Uterus (tissue), 4 donors: ENCODE measurements at places on chromosomes 2 and 18. TPM values are rescaled to one million over a fixed set of nuclear protein-coding genes. Genes with fewer than 3 reads are reported as not detected.

DNA sequence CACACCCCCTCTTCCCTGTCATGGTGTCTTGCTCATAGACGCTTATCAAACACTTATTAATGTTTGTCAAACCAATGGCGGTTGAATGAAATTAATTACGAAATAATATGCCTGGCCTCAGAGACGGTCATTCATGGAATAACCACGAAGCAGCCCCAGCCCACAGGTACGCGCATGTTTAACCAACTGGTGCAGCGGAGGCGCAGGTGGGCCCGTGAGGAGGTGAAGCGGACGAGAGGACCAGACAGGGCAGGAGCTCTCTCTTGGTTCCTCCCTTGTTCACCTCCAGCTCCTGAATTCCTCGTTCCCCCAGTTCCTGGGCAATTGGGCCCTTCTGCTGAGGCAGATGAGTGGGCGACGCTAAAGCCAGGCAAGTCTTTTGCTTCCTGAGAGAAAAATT is 169.8 kb downstream of the TNS1 start:
- no peak for DNase-seq
- no peaks in the 10 kb centered on the region for H3K27me3 ChIP-seq
- no peaks in the 10 kb centered on the region for H3K36me3 ChIP-seq
- no peak overlapping the region for H3K4me3 ChIP-seq
- H3K27ac ChIP-seq = no peak overlapping the region

GRCh38 chr18:58894930-58895329 is 30.3 kb downstream of the ZNF532 start:
- H3K27ac ChIP-seq = peak overlapping the region; percentile 14
- H3K4me3 ChIP-seq = no peak overlapping the region
- no peak for DNase-seq
- no peaks in the 10 kb centered on the region for H3K27me3 ChIP-seq

- no peaks in the 10 kb centered on the region for H3K4me1 ChIP-seq
- no peak for DNase-seq
- no peaks in the 10 kb centered on the region for H3K27me3 ChIP-seq
Observed at GRCh38 chr2:99987160-99987559, 155.2 kb downstream of the AFF3 start.

DNA sequence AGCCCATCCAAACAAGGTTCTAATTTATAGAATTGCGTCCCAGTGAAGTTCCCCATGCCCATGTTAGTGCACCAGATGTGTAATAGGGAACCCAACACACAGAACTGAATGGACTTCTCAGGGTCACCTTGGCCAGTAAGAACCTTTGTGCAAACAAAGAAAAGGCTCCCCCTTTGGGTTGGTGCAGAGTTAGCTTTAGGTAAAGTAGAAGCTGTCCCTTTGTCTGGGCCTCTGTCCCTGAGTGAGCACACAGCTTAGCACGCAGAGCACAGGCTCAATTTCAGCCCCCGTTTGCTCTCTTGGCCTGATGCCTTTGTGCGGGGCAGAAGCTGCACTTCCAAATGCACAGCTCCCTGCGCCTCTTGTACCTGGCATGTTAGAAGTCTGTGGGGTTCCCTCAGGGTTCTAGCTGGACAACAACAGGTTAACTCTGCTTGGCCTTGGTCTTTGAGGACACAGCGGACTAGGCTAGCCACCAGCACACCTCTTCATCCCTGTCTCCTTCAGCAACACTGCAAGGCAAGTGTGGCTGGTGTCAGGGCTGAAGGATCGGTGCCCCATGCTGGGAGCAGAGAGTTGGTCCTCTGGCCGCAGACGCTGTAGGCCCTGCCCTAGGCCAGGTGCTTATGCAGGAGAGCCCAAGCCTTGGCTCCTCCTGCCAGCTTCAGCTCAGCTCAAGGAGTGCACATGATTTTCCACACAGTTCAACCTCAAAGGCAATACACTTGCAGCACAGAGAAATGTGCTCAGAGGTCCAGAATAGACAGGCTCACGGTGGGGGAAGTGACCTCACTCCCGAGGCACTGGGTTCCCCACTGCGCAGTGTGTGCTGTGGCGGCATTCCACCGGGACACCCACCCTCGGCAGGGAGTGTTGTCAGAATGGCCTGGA is 73.3 kb upstream of the FOSL2 start:
- no peaks in the 10 kb centered on the region for H3K36me3 ChIP-seq
- H3K27ac ChIP-seq = no peak overlapping the region
- H3K27me3 ChIP-seq = no peaks in the 10 kb centered on the region

DNA sequence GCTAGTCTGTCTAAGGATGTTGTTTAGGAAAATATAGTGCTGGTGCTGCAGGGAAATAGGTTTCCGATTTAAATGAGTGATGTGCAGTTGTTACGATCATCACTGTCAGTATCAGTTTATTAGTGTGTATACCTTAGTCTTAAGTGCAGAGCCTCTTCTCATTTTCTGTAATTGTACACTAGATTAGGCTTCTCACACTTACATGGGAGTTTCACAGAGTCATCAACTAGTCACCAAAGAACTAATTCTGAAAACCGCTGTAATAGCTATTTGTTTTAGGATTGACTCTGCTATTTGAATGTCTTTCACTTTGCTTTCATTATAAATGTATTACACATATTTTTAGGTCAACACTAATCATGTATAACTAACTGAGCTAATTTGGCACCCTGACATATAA is 99.8 kb upstream of the ZEB2 start:
- H3K4me1 ChIP-seq = peaks cover 3% of the 10 kb centered on the region
- no peak overlapping the region for H3K4me3 ChIP-seq
- no peak overlapping the region for H3K27ac ChIP-seq

DNA sequence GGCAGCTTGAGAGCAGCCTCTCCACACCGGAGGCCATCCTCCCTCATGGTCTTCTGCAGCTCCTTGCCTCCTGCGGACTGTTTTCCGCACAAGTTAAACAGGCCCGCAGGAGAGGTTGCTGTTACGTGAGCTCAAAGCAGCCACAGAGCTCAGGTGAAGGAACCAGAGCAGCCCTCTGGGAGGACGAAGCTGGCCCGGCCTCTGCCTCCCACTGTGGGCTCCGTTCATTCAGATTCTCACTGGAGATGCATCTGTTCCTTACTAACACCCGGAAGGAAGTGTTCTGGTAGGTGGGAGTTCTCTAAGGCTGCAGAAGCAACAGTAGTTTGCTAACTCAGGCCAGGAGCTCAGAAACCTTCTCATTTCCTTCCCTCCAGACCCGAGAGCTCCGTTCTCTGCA is 10.9 kb downstream of the DIPK1C start:
- no peaks in the 10 kb centered on the region for H3K27me3 ChIP-seq
- no peaks in the 10 kb centered on the region for H3K36me3 ChIP-seq
- DNase-seq = no peak
- no peaks in the 10 kb centered on the region for H3K4me1 ChIP-seq

DNA sequence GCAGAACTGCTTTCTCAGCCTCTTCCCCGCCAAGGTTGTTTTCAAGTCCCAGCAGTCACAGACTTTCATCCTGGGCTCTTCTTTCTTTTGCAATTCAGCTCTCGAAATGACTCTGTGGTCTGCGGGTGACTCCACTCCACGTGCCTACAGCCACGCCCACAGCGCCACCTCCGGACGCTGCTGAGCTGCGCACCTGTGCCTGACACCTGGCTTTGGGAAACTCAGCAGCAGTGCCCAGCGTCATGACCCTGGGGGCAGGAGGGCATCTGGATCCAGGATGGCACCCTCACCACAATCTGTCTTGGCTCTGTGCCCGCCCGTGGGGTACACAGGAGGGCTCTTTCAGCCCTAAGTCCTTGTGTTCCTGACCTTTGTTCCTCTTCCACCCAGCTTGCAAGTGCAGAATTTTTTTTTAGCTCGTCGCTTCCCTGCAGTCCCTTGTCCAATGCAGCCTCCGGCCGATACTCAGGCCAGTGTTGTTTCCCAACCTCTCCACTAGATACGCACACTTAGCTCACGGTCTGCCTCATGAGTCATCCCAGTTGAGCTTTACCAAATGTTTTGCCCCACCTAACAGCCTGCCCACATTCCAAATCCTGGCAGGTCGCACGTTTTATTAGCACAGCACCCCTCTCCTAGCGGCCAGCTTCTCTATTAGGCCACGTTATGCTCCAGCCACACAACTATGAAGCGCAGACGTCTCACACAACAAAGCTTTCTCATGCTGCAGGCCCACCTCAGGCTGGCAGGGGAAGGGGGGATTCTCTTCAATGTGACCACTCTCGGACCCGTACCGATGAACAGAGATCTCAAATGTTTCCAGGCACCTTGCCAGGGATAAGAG is 6.5 kb upstream of the CAPN10 start:
- peak; percentile 67 for DNase-seq
- H3K4me1 ChIP-seq = peaks cover 8% of the 10 kb centered on the region
- peak overlapping the region; percentile 30 for H3K27ac ChIP-seq
- H3K4me3 ChIP-seq = no peak overlapping the region
- no peaks in the 10 kb centered on the region for H3K36me3 ChIP-seq

DNA sequence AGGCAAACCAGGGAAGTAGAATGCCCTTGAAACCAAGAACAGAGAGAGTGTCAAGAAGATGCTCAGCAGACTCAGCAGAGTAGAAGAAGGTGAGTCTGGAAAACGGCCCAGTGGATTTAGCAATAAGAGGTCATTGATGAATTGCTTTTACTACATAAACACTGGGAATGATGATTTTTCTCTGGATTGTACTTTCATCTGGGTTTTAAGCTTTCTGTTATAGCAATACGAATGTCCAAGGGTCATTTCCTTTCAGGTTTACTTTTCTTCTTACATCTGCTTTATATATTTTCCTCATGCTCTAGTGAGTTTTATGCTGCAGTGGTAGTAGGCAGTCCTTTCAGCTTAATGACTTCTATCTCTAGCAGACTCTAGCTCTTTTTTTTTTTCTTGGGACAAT is 16.9 kb downstream of the EML6 start:
- H3K27me3 ChIP-seq = no peaks in the 10 kb centered on the region
- no peak overlapping the region for H3K27ac ChIP-seq
- H3K4me3 ChIP-seq = no peak overlapping the region
- DNase-seq = no peak
- no peaks in the 10 kb centered on the region for H3K4me1 ChIP-seq

GRCh38 chr2:85276571-85277118 is 51.1 kb downstream of the TGOLN2 start:
- H3K36me3 ChIP-seq = no peaks in the 10 kb centered on the region
- no peaks in the 10 kb centered on the region for H3K27me3 ChIP-seq

- H3K4me1 ChIP-seq = peaks cover 7% of the 10 kb centered on the region
- DNase-seq = peak; percentile 46
- peak within 1 kb of the TSS; percentile 36 for H3K4me3 ChIP-seq
- H3K27ac ChIP-seq = peak within 1 kb of the TSS; percentile 57
- H3K27me3 ChIP-seq = no peaks in the 10 kb centered on the region
- no peaks in the 10 kb centered on the region for H3K36me3 ChIP-seq
Observed at GRCh38 chr2:73984203-73984921, at the start of gene TET3. Gene TET3, plus strand, starts transcription at chr2:73984910. Its CDS starts 1,494 bp downstream, at chr2:73986404.

- no peak overlapping the region for H3K27ac ChIP-seq
- no peak overlapping the region for H3K4me3 ChIP-seq
- H3K4me1 ChIP-seq = no peaks in the 10 kb centered on the region
Observed at GRCh38 chr2:141586985-141587384, 543.8 kb downstream of the LRP1B start.

DNA sequence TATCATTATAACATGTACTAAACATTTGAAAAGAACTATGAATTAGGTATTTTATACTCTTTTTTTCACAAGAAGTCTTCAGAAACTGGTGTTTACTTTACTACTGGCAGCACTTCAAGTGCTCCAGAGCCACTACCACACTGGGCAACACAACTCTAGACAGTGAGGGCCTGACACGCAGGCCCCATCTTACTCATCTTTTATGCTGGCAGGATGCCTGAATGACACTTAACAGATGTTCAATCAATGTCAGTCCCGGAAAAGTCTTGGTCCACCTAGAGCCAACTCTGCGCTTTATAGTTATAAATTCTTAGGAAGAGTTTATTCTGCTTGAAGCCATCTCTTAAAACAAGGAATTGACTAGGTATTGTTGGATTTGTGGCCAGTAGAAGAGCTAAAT is 8.7 kb upstream of the WIPF1 start:
- no peaks in the 10 kb centered on the region for H3K27me3 ChIP-seq
- H3K27ac ChIP-seq = no peak overlapping the region
- no peaks in the 10 kb centered on the region for H3K36me3 ChIP-seq
- H3K4me1 ChIP-seq = no peaks in the 10 kb centered on the region
- DNase-seq = no peak
- H3K4me3 ChIP-seq = no peak overlapping the region

- H3K36me3 ChIP-seq = no peaks in the 10 kb centered on the region
- no peak overlapping the region for H3K4me3 ChIP-seq
- no peak for DNase-seq
- no peaks in the 10 kb centered on the region for H3K4me1 ChIP-seq
Observed at GRCh38 chr2:124180635-124181034, 155.5 kb downstream of the CNTNAP5 start.

DNA sequence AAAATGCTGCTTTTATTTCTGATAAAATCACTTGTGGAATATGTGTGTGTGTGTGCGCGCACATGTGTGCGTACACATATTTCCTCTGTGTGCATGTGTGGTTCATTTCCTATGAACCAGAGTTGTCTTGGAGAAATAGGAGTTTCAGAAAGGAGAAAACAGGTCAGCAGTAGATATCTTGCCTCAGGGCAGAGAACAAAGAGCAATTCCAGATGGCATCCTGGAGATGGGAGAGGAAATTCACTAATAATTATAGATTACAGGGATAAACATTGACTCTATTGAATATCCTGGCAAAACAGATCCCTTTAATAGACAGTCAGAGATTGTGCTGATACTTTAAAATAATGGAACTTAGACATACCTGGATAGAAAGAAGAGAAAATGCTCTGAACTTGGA is 298.0 kb downstream of the TRIB2 start:
- no peak for DNase-seq
- H3K27me3 ChIP-seq = no peaks in the 10 kb centered on the region
- no peak overlapping the region for H3K4me3 ChIP-seq
- no peaks in the 10 kb centered on the region for H3K4me1 ChIP-seq

DNA sequence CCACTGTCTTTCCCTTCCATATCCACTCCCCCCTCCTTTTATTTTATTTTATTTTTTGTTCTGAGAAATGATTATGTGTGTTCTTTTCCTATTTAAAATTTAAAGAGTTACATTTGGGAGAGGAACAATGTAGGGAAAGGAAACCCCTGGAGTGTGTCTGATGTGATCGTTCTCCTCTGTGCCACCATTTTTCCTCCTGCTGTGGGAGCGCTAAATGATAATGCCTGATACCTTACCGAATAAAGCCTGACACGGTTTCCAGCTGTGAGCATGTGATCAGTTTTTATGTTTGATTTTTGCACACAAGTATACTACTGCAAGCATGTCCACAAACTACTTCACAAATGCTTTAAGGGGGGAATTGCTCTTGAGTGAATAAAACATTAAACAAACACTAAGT is 317.8 kb upstream of the FANCL start:
- no peak overlapping the region for H3K27ac ChIP-seq
- DNase-seq = no peak
- H3K4me1 ChIP-seq = no peaks in the 10 kb centered on the region
- H3K36me3 ChIP-seq = no peaks in the 10 kb centered on the region
- no peak overlapping the region for H3K4me3 ChIP-seq

- H3K27ac ChIP-seq = no peak overlapping the region
- no peaks in the 10 kb centered on the region for H3K36me3 ChIP-seq
- no peaks in the 10 kb centered on the region for H3K27me3 ChIP-seq
- no peak overlapping the region for H3K4me3 ChIP-seq
Observed at GRCh38 chr2:55743583-55743982, 49.9 kb upstream of the PNPT1 start.

- H3K4me1 ChIP-seq = no peaks in the 10 kb centered on the region
- no peaks in the 10 kb centered on the region for H3K27me3 ChIP-seq
Observed at GRCh38 chr2:200618054-200618419, 32.2 kb downstream of the AOX1 start.

ITPRIPL1 gene
- total RNA-seq = 14.1 TPM

IL1RL2 gene
- total RNA-seq = 0.70 TPM

RNF144A gene
- total RNA-seq = 103 TPM

TLX2 gene
- not detected for total RNA-seq

ANKRD30BL gene
- 27.7 TPM for total RNA-seq

OR6B2 gene
- total RNA-seq = not detected

HOXD12 gene
- not detected for total RNA-seq

RRM2 gene
- total RNA-seq = 27.2 TPM

NCKAP5 gene
- total RNA-seq = 0.55 TPM
